MV-4-11 (cell line): ENCODE measurements at places on chromosomes 11 and 22.

DNA sequence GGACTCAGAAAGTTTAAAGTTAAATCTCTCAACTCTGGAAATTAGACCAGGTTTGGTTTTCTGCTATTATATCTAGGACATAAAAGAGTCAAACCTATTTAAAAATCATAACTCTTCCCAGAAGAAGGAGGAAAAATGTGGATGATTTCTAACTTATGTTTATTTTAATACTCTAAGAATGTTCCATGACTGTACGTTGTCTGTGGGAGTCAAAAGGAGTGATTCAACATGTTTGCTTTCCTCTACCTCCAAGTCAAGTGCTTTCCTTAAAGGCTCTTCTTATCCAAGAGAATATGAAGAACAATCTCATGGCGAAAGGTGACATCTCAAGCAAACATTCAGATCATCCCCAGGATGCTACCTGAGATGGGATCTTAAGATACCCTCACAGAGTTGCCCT is 21.6 kb downstream of the OR51E1 start:
- no peak for DNase-seq

DNA sequence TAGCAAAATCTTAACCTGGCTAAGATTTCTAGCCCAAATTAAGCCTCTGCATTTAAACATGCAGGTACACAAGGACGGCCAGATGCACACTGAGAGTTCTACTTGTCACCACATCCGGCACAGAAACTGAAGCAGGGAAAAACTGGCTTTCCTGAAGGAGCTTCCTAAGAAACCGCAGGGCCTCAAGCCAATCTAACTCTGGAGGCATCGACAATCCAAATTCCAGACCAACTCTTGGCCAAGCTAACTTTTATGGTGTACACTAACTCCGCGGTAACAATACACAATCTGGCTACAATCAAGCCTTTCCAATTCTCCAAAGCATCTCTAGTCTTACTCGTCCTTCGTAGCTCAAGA is 1.2 kb downstream of the MSANTD2 start:
- DNase-seq = no peak

- peak; percentile 75 for DNase-seq
Measured at GRCh38 chr11:87397011-87397865, 359.5 kb downstream of the TMEM135 start.

DNA sequence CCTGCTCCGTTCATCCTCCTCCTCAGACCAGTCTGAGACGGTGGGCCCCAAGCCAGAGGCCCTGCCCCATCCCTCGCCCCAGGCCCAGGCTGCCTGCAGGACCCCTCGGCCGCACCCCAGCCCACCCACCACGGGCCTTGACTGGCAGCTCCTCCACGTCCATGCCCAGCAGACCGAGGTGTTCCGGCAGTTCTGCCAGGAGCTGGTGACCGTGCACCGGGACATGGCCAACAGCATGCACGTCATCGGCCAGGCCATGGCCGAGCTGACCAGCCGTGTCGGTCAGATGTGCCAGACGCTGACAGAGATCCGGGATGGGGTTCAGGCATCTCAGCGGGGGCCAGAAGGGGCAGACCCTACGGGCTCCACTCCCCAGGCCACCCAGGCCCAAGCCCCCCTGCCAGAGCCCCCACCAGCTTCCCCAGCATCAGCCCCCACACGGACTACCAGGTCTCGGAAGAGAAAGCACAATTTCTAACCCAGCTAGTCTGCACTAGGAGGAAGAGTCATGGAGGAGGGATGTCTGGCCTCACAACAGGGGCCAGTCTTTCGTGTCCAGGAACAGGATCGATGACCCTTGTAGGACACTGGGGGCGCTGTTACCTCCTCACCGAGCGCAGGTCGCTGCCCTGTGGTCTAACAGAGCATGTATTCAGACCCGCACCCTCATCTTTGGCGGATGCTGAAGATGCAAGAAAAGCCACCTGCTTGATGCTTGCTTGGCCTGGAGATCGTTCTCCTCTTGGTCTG is 66.3 kb downstream of the PRDM11 start:
- DNase-seq = no peak

DNA sequence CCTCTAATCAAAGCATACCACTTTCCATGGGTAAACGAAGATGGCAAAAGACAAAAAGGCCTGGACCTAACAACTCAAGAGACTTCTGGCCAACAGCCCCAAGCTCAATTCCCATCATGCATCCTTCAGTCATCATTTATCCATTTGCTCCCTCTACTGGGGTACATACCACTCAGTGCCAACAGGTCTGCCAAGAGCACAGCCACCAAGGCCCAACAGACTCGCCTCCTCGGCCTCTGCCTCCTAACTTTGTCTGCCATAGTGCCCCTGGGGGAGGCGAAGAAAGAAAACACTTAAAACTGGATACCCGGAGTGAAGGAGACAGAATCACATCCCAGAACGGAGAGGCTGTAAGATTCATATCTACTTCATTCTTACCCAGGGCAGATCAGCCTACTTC is 1.1 kb downstream of the HYOU1 start:
- peak; percentile 61 for DNase-seq

DNA sequence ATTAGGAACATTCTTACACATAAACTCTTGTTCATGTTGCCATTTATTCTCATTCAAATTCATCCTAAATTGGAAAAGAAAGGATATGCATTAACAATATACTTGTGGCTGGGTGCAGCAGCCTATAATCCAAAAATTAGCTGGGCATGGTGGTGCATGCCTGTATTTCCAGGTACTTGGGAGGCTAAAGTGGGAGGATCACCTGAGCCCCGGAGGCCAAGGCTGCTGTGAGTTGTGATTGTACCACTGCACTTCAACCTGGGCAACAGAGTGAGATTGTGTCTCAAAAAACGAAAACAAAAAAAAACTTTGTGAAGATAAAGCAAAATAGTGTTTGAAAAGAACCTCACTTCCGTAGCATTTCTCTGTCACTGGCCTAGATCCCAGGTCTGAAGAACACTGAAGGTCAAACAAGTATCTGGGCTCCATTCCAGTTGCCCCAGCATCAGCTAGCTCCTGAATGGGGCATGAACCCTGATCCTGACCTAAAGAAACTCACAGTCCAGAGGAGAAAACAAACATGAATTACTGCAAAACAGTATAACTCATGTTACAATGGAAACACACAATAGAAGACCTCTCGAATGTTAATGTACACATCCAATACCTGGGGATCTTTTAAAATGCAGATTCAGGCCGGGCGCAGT is 32.2 kb downstream of the TUG1 start:
- no peak for DNase-seq

DNA sequence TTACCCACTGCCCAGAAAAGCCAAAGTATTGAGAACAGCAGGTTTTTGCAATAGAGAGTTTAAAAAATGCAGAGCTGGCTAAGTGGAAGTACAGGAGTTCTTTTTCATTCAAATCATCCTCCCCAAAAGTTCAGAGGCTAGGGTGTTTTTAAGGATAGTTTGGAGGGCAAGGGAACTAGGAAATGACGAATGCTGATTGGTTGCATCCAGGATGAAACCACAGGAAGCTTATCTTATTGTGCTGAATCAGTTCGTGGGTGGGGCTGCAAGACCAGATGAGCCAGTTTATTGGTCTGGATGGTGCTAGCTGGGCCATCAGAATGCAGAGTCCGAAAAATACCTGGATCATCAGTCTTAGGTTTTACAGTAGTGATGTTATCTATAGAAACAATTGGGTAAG is 1427.1 kb downstream of the LRRC4C start:
- DNase-seq = no peak

GRCh38 chr11:72695354-72695753 is 21.1 kb upstream of the PDE2A start:
- no peak for DNase-seq

- peak; percentile 90 for DNase-seq
Measured at GRCh38 chr11:73085189-73085875, 56.8 kb downstream of the FCHSD2 start.

GRCh38 chr22:17199003-17199731 is 20.1 kb downstream of the ADA2 start:
- DNase-seq = no peak

- DNase-seq = no peak
Measured at GRCh38 chr11:70530010-70530409, 131.7 kb downstream of the CTTN start.

- no peak for DNase-seq
Measured at GRCh38 chr11:65726660-65727059, 6.1 kb upstream of the RNASEH2C start.

DNA sequence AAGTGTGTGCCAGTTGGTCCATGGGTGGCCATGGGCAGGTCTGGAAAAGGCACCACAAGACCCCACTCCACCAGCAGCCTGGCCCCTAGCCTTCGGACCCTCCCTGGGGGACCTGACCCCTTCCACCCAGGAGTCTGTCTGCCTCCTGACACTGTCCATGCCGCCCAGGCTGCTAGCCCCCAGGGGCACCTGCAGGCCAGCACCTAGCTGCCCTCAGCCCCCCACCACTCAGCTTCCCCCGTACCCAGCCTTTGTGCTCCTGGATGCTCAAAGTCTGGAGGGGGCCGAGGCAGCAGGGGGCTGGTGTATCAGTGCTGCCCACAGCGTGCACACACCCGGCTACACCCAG is 34.3 kb upstream of the OR10G7 start:
- no peak for DNase-seq

DNA sequence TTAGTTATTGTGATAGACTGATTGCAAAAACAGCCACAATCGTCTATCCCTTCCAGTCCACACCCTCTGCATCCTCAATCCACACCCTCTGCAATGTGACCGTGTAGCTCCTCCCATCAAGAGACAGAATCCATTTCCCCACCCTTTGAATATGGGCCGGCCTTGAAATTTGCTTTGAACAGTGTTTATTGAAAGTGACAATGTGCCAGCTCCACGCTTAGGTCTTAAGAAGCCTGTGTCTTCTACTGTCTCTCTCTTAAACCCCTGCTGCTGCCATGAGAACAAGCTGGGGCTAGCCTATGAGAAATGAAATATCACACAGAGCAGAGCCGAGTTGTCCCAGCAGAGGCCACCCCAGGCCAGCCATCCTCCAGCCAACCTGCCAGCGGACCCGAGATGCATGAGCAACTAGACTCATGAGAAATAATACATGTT is 22.3 kb upstream of the MICAL2 start:
- peak; percentile 50 for DNase-seq

- peak; percentile 78 for DNase-seq
Measured at GRCh38 chr11:126157326-126158030, 54.0 kb downstream of the RPUSD4 start.

DNA sequence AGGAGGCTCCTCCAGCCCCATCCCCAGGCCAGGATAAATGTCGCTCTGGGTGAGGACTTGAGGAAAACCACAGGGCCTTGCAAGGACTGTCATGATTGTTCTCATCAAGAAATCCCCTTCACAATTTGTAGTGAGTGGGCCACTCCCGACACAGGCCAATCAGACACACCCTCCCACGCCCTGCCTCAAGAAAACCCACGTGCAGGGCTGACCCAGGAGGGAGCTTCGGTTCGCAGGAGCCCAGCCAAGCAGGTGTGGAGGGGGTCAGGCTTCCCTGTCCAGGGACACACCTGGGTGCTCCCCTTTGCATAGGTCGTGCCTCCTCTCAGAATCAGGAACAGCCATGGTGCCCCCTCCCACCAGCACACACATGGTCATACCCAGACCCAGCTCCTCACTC is 43.2 kb downstream of the SHANK2 start:
- DNase-seq = no peak

GRCh38 chr22:27193215-27193614 is 535.8 kb downstream of the MIAT start:
- no peak for DNase-seq

GRCh38 chr11:3219281-3219892 is 774 bp upstream of the MRGPRG start:
- DNase-seq = no peak

DNA sequence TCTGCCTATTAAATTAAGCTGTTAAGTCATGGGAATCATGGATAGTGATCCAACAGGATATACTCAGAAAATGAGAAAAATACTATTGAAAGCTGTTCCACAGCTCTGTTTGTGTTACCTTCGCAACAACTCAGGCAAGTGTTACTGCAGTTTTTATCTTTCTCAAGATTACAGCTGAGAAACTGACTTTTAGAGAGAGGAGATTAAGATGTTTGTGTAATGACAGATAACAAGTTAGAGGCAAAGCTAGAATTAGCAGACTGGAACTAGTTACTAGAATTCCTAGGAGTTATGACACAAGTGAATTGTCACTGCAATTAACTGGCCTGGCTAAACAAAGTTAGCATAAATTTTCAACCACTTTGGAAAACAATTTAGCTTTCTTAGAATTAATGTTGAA is 1.6 kb downstream of the SLN start:
- DNase-seq = no peak

- DNase-seq = no peak
Measured at GRCh38 chr11:130040281-130040940, 29.3 kb upstream of the APLP2 start.

- no peak for DNase-seq
Measured at GRCh38 chr11:8917157-8917825, 6.3 kb downstream of the AKIP1 start.

- peak; percentile 44 for DNase-seq
Measured at GRCh38 chr11:121194731-121195596, 93.9 kb downstream of the TECTA start.

- no peak for DNase-seq
Measured at GRCh38 chr11:31870609-31871309, 59.6 kb upstream of the PAX6 start.

DNA sequence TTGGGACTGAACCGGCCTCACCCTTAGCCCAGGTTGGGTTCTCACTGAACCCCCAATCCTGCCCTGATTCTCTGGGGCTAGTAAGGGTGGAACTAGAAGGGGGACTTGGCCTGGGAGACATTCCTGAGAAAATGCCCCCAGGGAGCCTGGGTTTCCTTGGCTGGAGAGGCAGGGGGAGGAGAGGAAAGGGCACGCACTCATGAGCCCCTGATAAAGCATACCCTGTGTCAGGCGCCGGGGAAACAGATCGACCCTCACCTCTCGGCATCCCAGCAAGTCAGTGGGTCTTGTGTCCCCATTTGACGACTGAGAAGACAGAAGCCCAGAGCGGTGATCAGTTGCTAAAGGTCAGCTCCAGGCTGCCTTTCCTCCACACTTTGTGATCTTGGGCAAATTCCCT is 47.7 kb upstream of the RTL6 start:
- no peak for DNase-seq

GRCh38 chr11:12762278-12762677 is 88.1 kb downstream of the TEAD1 start:
- DNase-seq = no peak
